CD4-positive, alpha-beta T cell treated with Interleukin-6 at 100 ng/mL for 8 hours (primary cell): ENCODE measurements at places on chromosomes 2 and 18.

- no peak for DNase-seq
These were observed 320.1 kb upstream of the KYNU start for GRCh38 chr2:142557391-142557790.

- no peak for DNase-seq
These were observed 1.4 kb upstream of the CAPN10 start for GRCh38 chr2:240585101-240585500.

DNA sequence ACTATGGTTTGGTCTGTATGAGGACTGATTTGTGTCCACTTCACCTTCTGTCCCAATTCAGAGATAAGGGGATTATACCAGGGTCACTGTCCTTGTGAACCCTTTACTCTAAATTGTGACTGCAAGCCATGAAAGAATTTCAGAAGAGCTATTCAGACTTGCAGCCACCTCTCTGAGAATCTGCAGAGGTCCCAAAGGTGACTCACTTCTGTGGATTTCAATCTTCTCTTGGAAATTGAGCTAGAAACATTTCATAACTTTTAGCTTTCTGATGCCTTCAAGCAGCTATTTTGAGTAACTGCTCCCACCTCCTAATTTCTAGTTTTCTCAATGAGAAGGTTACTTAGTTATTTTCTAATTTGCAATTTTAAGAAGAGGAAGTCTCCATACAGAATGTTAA is 1242.4 kb upstream of the ACVR2A start:
- DNase-seq = no peak

DNA sequence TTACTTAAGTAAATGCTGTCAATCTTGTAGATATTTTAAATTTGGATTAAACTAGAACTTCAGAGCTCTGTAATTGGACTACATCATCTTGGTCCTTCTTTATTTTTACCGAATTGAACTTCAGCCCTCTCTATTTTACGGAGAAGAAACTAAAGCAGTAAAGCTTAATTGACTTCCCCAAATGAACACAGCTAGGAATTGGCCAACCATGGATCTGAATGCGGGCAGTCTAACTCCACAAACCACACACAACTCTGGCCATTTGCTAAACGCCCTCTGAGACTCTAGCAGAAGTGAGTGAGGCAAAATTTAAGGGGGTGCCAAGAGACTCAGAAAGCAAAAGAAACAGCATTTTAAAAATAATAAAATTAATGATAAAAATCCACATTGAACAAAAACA is 86.3 kb upstream of the KCTD1 start:
- no peak for DNase-seq

GRCh38 chr2:74975016-74975415 is 16.6 kb downstream of the POLE4 start:
- DNase-seq = no peak

GRCh38 chr18:48294899-48295585 is 114.1 kb downstream of the ZBTB7C start:
- DNase-seq = no peak

- DNase-seq = no peak
These were observed 42.8 kb upstream of the THUMPD2 start for GRCh38 chr2:39821871-39822270.
